DMS153 (cell line): ENCODE measurements at places on chromosomes 5 and 9.

DNA sequence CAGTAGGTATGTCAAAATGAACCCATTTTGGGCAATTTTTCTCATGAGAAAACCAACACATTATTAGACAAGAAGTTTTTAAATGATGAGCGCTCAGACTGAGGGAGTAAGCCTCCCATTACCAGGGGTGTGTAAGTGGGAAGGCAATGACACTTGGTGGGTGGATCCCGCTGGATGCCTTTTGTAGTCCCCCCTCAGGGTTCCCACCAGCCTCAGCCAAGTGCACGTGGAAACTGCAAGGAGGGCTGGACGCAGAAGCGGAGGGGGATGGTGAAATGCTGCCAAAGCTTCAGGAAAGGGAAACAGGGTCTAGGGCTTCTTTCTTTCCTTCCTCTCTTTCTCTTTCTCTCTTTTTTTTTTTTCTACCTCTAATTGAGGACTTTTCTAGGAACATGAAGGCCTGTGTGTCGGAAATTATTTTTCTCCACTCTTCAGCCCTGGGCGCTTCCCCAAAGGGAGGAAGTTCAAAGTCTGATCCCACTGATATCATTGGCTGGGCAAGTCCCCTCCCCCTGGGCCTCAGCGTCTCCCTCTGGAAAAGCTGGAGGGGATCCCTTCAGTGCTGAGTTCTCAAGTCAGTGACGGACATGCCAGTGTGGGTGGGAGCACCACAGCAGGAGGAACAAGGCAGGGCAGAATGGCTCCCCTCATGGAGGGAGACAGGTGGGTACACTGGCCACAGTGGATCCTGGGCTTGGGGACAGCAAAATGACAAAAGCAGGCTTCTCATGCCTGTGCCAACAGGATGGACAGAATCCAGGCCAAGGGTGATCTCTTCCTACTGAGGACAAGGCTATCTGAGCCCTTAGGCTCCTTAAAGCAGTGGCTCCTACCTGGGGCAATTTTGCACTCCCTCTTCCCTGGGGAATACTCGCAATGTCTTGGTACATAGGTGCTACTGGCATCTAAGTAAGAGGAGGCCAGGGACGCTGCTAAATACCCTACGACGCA lies 23.9 kb upstream of the SLC25A51 start:
- DNase-seq: no peak

DNA sequence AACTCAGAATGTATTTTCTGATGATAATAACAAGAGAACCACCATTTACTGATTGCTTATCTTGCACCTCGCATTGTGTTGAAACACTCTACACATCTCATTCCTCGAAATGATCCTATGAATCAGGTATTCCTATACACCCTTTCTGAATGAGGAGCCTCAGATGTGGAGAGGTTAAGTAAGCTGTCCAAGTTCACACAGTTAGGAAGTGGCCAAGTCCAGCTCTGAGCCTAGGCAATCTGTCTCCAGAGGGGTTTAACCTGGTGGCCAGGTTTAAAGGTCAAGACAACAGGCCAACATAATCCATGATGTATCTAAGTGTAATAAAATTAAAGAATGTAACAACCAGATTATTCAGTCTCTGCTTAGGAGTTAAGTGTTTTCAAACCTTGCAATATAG lies 12.9 kb downstream of the FAM169A start:
- no peak for DNase-seq

DNA sequence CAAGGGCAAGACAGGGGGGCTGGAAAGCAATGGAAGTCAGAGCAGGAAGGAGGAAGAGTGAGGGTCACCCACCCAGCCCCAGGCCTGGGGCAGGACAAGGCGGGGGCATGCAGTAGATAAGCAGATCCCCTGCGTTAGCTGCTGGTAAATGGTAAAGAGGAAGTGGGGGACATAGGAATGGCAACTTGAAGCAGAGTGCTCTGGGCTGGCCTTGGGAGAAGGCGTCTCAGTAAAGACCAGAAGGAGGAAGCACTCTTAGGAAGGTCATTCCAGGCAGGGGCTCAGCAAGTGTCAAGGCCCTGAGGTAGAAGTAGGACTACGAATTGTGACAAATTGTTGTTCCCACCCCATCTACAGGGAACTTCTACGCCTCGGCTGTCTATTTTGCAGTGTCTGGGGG lies 15.1 kb downstream of the TCOF1 start:
- DNase-seq: no peak

- DNase-seq: no peak
These were observed 80.2 kb upstream of the WWC1 start for GRCh38 chr5:168211245-168211644.

DNA sequence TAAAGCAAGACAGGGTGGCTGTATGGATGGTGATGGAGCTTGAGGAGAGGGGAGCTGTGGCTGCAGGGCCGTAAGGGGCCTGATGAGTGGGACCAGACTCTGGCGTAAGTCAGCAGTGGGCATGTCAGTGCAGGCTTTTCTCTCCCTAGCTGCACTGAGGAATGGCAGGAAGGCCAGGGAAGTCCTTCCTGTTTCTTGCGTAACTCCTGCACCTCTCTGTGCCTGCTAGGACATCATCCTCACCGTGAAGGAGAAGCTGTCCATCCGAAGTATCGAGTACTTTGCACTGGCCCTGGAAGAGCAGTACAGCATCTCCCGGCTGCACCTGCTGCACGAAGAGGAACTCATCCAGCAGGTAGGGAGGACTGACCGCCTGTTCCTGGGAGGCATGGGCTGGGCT lies 24.1 kb upstream of the TRMT10B start:
- DNase-seq: no peak

DNA sequence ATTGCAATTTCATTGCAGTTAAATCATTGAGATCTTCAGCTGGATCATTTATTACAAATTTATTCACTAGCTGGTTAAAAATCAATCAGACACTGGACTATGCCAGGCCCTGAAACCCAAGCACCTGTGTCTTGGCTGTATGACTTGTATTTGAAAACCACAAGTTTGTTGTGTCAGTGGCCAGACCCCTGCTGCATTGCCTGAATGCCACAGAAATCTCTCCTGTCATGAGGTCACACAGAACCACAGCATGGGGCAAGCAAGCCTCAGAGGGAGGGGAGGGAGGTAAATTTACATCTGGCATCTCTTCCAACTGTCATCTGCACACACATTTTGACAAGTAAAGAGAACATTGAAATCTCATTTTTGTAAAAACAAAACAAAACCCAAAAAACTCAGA lies 90.0 kb downstream of the ARRDC3 start:
- no peak for DNase-seq

DNA sequence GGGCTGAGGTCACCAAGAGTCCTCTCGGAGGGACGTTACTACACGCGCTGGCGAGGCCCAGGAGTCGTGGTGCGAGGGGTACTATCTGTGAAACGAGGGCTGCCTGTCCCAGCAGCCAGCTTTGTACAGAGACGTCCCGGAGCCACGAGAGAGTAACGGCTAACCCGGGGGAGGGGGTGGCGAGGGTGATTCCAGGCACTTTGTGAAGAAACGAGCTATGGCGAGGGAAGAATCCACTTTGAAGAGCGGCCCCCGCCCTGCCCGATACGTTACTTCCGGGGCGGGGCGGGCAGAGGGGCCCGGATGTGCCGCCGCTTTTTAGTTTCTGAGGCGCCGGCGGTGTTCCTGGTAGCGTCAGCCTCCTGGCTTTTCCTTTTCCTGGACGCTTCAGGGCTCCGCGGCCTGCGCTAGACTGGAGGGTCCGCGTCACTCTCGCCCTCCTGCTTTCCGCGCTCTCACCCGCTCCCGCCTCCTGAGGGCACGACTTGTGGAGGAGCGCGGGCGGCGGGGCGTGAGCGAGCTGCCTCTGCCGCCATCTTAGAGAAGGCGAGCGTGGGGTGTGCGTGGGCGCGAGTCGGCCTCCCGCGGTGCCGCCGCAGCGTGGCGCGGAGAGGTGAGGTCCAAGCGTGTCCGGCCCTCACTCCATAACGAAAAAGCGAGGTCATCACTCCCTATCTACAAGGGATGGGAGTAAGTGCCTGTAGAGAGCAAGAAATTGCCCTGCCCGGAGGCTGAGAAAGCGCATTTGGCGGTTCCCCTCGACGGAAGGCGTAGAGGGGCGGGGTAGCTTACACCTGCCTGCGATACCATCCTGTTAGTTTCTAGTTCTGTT lies 580 bp upstream of the RFX3 start:
- DNase-seq: peak; percentile 76

DNA sequence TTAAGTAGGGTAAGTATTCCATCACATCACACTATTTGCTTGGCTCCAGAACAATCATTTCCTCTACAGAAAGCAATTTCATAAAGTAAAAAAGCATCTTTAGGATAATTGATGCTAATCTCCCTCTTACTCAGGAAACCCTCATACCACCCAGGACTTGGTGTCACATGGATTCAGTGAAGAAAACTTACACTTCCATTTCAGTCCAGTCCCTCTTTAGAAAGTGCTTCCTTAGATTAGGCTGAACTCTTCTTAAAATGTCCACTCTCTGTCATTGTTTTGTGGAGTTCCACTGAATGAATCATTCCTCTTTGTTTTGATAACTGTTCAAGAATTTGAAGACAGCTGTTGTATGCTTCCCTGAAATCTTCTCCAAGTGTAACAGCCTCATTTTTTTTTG lies 144.0 kb upstream of the ZNF462 start:
- DNase-seq: no peak

- DNase-seq: no peak
These were observed 65.0 kb downstream of the FGF18 start for GRCh38 chr5:171484460-171484899.

GRCh38 chr5:71862087-71862486 lies 143.0 kb downstream of the CARTPT start:
- no peak for DNase-seq

DNA sequence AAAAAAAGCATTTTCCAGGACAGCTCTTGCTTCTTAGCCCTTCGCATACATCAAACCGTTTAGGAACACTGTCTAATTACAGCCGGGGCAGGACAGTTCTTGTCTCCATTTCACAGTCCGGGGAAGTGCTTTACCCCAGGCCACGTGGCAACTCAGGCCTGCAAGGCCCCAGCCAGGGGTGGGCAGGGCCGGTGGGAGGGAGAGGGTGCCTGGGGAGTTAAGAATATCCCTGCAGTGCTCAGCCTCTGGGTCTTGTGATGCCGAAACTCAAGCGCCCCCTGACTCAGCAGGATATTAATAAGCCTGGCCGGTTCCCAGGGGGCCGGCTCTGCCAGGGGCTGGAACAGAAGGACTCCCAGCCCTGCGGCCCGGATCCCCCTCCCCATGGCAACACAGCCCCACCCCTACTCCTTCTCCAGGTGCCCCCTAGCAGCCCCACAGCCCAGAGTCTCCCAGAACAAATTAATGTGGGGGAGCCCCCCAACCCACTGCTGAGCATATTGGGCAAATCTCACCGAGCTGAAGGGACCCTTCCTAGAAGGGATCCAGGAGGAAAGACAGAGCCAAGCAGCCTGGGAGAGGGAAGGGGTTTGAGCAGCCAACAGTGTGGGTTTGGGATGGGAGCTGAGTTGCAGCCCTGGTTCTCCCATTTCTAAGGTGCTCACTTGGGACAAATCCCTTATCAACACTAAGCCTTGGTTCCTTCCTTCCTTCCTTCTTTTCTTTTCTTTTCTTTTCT lies 45.3 kb downstream of the PLPP7 start:
- no peak for DNase-seq

- DNase-seq: no peak
These were observed 20.6 kb upstream of the PTGES start for GRCh38 chr9:129773262-129774048.

- DNase-seq: no peak
These were observed 146.2 kb downstream of the RGS3 start for GRCh38 chr9:113609562-113610318.

- DNase-seq: no peak
These were observed 16.7 kb upstream of the HSD17B4 start for GRCh38 chr5:119435436-119436132.

- no peak for DNase-seq
These were observed 142.4 kb upstream of the ERCC6L2 start for GRCh38 chr9:95732802-95733688.

GRCh38 chr9:82668689-82669199 lies 394.2 kb downstream of the RASEF start:
- DNase-seq: no peak

GRCh38 chr5:149371296-149371962 lies 7.7 kb downstream of the IL17B start:
- peak; percentile 0 for DNase-seq

DNA sequence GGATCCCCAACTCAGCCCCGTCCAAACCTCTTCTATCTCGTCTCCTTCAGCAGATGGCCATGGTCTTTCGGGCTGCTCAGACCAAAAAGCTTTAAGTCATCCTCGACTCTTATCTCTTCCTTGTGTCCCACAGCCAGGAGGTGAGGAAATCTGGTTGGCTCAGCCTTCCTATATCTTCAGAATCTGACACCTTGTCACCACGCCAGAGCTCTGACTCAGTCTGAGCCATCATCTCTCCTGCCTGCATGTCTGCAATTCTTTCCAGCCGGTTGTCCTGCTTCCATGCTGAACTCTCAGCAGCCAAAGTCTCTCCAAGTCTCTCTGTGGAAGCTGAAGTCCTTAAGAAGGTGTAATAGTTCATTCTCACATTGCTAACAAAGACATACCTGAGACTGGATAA lies 419.3 kb upstream of the ADAMTS16 start:
- DNase-seq: no peak

GRCh38 chr9:79623799-79624721 lies 52.3 kb downstream of the TLE4 start:
- DNase-seq: peak; percentile 85

DNA sequence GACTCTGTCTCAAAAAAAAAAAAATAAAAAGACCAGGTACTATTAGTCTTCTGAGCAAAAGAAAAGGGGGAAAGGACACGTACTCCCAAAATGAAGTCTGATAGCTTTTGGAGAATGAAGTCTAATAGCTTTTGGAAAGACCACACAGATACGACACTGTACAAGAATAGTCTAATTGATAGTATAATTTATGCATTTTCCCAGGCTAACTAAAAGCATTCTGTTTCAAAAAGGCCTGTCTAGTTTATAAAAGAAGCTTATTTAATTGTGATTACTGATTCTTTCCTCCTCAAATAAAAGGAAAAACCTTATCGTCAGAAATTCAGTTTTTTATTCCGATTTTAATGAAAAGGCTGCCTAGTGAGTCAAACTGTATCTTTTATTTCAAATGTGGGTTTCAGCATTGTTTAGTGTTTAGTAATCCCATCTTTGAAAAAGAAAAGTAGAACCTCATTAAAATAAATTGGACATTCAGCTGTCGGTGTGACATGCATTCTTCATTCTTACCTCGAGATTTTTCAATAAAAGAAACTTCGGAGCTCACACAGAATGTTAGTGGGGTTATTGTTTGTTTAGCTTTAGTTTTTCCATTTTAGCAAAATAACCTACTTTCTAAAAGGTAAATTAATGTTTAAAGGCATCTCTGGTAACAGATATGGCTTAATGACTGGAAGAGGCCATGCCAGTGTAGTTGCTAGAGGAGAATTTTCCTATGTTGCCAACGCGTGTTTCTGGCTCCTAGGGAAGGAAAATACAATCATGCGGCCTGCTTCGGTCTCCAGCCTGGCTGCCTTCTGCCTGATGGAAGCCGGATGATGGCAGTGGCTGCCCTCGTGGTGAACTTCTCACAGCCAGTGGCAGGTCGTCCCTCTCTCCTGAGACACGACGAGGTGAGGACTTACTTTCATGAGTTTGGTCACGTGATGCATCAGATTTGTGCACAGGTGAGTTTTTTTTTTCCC lies 70.0 kb downstream of the NLN start:
- DNase-seq: no peak

- DNase-seq: no peak
These were observed 29.4 kb upstream of the TNIP1 start for GRCh38 chr5:151110122-151110681.
